Gastroesophageal sphincter (tissue), 4 donors: ENCODE measurements at places on chromosomes 1 and 21. TPM values are rescaled to one million over a fixed set of nuclear protein-coding genes. Genes with fewer than 3 reads are reported as not detected.
A peak's percentile ranks its signal among the peaks of the same experiment; 100 is the strongest.

DNA sequence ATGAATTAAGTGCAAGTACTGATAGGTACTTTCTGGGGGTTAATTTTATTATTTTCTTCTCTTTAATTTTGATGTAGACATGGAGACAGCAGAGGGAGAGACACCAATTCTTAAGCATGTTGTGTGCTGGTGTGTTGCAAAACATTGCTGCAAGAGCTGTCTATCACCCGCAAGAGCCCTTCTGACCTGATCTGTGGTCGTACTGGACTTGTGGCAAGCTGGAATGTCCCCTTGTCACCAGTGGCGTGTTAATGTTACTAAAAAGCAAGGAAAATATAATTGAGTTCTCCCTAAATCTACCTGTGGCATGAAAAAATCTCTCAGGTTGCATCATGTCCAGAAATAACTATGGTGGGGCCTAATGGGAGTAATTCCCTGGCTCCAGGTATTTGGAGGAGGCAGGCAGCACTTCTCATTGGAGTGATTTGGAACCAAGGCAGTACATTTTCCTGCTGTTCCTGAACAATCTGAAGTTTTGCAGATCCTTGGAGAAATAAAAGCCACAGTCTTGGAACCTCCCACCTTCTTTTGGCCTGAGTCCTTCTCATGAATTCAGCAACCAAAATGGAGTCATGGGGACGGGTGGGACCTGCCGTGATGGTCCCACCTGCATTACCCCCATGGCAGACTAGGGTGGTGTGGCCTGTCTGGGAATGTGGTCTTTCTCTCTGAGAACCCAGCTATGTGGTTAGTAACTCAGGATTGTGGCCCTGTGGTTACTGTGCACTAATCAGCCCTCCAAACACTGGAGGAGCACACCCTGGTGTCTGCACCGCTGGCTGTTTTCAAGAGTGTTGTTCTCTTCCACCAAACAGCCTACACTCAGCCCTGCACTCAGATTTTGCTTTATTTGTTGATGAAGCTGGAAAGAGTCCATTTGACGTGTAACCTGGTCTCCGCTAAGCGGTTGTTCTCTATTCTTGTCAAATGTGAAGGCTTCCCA lies 57.4 kb downstream of the GALNT2 start:
- ATAC-seq: no peak

- ATAC-seq: no peak
Measured at GRCh38 chr1:230259621-230260020, 166.5 kb downstream of the PGBD5 start.

- no peak for ATAC-seq
Measured at GRCh38 chr1:66262208-66262963, 271.6 kb upstream of the SGIP1 start.

DNA sequence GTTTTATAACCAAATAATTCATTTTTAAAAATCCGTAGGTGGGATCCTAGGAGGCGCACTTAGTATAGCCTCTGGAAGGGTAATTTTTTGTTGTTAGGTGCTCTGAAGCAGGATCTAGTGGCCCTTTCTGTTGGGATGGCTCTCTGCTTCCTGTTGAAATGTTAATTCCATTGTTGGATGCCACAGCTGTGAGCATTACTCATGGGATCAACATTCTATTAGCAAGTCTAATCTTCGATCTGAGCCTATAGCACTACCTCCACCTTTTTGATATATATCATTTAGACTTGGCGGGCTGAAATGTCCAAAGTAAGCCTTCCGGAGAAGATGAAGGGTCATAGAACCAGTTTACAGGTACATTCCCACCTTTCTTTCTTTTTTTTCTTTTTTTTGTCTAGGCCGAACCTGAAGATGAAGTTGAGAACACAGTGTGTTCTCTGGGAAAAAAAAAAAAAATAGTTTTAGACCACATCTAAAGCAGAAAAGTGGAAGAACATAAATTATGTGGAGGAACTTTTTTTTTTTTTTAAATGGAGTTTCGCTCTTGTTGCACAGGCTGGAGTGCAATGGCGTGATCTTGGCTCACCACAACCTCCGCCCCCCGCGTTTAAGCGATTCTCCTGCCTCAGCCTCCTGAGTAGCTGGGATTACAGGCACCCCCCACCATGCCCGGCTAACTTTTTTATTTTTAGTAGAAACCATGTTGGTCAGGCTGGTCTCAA lies 1.4 kb downstream of the CXADR start:
- ATAC-seq: no peak

GRCh38 chr1:62333441-62333840 lies 14.2 kb upstream of the KANK4 start:
- ATAC-seq: no peak

DNA sequence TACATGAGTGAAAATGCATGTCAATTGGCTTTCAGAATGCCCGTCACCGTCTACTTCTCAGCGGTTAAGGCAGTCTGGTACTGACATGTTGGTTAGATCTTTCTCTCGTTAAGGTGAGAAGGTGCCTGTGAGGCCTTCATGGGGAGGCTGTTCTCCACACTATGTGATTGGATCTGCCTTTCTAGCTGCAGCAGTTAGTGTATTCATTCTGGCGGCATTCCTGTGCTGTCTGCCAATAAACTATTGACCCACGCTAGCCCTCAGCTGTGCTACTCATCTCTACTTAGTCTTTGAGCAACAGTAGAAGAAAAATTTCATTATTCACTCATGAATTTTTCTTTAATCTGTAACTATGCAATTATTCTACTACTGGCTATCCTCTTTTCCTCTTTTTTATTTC lies 32.0 kb downstream of the CCSAP start:
- ATAC-seq: no peak

GRCh38 chr1:108845446-108845845 lies 11.4 kb downstream of the AKNAD1 start:
- no peak for ATAC-seq

- no peak for ATAC-seq
Measured at GRCh38 chr1:65063025-65063424, 85.0 kb upstream of the AK4 start.

DNA sequence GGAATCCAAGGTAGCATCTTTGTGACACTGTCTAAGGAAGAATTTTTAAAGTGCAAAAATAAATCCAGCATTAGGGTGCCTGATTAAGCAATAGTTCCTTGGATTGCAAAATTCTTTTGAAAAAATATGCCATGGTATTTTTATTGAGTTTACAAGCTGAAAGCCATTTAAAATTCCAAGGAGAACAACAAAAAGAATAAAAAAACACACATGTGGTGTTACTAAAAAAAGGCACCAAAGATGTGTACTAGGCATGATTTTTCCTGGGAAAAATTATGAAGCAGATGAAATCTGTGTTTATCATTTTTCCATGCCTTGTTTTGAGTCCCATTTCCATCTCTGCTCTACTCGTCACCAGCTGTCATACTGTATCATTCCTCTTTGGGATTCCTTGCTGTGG lies 157.0 kb upstream of the ZNHIT6 start:
- peak; percentile 25 for ATAC-seq

GRCh38 chr21:36487641-36488307 lies 7.9 kb upstream of the CLDN14 start:
- no peak for ATAC-seq

Gene SLC45A3
- 1.1 TPM for total RNA-seq
